ENCODE measurements at places on chromosomes 1 and 21.

GRCh38 chr1:73755649-73756048 lies 442.3 kb downstream of the LRRIQ3 start:
- H3K36me3 ChIP-seq: no peaks in the 10 kb centered on the region
- no peak for DNase-seq
- H3K4me1 ChIP-seq: no peaks in the 10 kb centered on the region
- H3K27me3 ChIP-seq: no peaks in the 10 kb centered on the region

- H3K27me3 ChIP-seq: no peaks in the 10 kb centered on the region
- H3K4me3 ChIP-seq: no peak overlapping the region
- H3K4me1 ChIP-seq: peaks cover under 1% of the 10 kb centered on the region
- no peak for DNase-seq
- no peaks in the 10 kb centered on the region for H3K36me3 ChIP-seq
- H3K27ac ChIP-seq: no peak overlapping the region
These were observed 7.9 kb downstream of the CBR1 start for GRCh38 chr21:36077758-36078157.

DNA sequence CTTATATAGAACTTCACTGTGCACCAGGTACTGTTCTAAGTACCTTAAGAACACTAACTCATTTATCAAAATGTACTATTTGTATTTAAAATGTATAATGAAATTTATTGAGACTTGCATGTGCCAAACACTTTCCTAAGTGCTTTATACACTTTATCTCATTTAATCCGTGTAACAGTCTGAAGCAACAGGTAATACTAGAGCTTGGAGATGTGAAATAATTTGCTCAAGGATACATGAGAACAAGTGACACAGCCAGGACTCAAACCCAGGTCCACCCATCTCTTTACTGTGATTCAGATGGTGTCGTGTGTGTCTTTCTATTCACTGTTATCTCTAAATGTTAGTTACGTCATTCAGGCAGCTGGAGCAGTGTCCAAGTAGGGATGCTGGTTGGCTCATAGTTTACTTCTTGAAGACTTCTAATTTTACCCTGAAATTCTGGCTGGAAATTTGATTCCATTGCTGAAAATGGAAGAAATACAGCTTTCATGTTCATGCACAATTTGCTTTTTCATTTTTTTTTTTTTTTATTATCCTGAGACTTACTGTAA lies 169.7 kb upstream of the UBE2U start:
- H3K27me3 ChIP-seq: no peaks in the 10 kb centered on the region
- H3K27ac ChIP-seq: no peak overlapping the region
- no peak overlapping the region for H3K4me3 ChIP-seq
- peaks cover 3% of the 10 kb centered on the region for H3K4me1 ChIP-seq

- DNase-seq: peak; percentile 20
- H3K27me3 ChIP-seq: no peaks in the 10 kb centered on the region
- H3K4me1 ChIP-seq: peaks cover 5% of the 10 kb centered on the region
These were observed 1.4 kb downstream of the WDR26 start for GRCh38 chr1:224433041-224433691.

DNA sequence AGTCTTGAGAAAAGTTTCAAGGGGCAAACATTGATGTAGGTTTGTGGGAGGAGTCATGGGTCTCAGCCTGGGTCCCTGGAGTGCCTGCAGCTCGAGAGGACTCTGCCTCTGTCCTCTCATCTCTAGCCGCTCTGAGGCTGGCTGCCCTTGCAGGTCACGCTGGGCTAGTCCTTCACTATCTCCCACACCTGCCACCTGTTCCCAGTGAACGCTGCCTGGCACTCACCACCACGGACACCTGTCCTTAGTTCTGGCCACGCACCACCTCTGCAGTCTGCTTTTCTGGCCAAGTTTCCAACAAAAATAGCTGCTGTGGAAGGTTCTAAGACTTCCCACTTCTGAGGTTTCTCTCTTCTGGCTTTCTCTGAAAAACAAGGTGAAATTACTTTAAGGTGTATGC lies 52.5 kb downstream of the SH3BGR start:
- no peaks in the 10 kb centered on the region for H3K27me3 ChIP-seq
- H3K27ac ChIP-seq: no peak overlapping the region
- no peak for DNase-seq

All from ovary (tissue), 10 donors.